NCI-H2107 (cell line): ENCODE measurements at places on chromosomes 5 and 9.

- no peak for DNase-seq
Observed at GRCh38 chr5:127299678-127300077, 9.1 kb downstream of the MEGF10 start.

GRCh38 chr9:74735761-74736160 is 152.0 kb downstream of the TRPM6 start:
- no peak for DNase-seq

DNA sequence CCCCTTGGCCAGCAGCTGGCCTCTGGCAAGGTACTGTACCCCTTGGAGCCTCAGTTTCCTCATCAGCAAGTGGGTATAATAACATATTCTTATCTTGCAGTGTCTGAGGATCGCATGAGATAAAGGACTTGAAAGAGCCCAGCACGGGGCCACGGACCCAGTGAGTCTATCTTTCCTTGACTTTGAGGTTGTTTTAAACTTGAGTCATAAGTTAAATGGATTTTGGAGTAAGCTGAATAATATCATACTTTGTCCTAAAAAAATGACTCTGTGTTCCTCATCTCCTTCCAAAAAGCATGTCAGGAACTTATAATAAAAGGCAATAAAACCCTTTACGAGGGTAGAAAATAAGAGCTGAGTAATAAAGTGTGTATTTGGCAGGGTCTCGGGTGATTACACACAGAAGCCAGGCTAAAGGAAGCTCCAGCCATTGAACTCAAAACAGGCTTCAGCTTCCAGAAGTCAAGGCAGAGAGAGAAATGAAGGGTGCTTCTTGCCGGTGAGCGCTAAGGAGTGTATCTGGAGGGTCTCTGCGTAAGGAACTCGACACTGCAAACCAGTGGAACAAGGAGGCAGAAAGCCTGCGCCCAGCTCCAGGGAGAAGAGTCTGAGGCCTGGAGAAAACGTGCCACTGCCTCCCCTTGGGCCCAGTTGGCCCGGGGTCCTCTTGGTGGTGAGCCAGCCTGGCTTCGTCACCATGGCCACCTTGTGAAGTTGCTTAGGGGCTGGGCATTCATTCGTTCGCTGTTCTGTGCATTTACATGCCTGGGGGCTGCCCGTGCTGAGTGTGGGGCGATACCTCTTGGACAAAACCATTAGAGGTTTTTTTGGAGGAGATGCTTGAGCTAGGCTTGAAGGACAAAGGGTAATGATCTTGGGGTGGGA is 72.4 kb upstream of the PHYKPL start:
- DNase-seq: no peak

- DNase-seq: no peak
Observed at GRCh38 chr9:91421971-91422757, 1.5 kb downstream of the NFIL3 start.

DNA sequence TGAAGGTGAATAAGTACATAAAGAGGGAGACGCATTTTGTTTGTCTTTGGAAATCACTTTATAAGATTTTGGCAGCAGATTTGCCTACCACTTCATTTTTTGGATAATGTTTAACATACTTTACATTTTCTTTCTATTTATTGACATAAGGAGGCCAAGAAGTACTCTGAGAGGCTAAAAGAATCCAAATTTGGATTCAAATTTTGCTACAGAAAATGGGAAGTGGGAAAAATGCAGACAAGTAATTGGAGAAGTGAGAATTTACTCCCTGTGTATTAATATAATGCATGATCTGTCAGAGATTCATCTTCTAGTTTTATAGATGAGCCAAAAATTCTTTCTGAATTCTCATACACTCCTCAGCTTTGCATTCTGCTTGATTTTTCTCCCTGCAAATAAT is 411.2 kb upstream of the CTNND2 start:
- DNase-seq: no peak

GRCh38 chr9:34956648-34957047 is 1.4 kb upstream of the PHF24 start:
- no peak for DNase-seq

GRCh38 chr5:66358741-66359140 is 214.6 kb downstream of the SREK1 start:
- DNase-seq: no peak

DNA sequence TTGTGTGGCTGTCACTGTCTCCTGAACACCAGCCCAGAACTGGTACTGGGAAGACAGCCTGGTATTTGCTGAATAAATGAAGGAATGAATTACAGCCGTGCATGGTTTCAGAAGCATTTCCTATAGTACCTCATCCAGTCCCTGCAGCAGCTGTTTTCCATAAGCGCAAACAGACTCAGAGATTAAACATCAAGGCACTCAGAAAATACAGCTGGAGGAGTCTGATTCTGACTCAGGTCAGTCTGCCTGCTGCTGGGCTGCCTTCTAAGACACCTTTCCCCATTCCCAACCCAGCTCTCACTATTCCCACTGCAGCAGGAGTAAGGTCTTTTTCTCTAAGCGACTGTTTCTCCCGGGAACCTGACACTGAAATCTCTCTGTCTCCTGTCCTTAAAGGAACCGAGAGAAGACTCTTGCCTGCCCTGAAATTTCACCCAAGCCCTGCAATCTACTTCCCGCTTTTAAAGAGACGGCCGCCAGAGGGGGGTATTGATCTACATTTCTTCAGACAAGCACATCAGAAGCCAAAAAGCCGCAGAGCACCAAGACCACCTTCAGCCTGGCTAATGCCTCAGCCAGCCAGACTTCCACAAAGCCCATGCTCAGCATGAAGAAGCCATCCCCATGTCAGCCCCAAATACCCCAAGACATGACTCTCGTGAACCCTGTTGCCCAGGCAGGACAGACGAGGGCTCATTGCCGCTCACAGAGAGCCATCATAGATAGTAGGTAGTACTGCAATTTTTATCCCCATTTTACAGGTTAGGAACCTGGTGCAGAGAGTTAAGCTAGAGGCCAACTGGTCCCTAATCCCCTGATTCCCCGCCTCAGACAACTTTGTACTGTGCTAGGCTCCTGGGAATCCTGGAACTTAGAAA is 5.4 kb upstream of the FOXI1 start:
- DNase-seq: peak; percentile 51

GRCh38 chr5:134177369-134178095 is 782 bp upstream of the SKP1 start:
- peak; percentile 33 for DNase-seq

- no peak for DNase-seq
Observed at GRCh38 chr9:14380061-14380836, 66.3 kb upstream of the NFIB start.

GRCh38 chr9:73152953-73153352 is 1.3 kb downstream of the ANXA1 start:
- DNase-seq: no peak

DNA sequence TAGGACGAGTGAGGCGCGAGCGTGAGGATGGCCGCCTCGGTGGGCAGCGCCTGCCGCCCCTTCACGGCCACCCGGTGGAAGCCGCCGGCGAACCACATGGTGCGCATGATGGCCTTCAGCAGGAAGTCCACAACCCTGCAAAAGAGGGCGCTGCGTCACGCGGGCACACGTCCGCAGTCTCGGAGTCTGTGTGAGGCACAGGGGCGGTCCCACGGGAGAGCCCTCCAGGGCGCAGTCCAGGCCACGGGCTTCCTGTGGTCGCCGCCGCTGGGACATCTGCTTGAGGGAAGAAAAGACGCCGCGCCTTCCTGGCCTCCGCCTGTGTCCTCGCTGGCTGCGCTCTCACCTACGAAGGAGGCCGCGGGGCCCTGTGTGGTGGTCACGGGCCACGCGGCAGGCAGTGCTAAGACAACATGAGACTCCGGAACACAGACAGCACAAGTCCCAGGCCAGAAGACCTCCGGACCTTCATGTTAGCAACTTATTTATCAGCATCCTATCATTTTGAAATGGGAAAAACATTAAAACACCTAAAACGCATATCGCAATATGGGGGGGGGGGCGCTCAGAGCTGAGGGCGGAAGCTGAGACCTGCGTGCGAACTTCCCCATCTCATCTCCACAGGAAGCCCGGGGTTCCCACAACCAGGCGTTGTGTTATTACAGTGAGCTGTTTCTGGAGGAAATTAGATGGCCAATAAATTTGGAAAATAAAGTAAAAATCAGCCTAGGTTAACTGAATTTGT is 28.8 kb downstream of the LPCAT1 start:
- no peak for DNase-seq

DNA sequence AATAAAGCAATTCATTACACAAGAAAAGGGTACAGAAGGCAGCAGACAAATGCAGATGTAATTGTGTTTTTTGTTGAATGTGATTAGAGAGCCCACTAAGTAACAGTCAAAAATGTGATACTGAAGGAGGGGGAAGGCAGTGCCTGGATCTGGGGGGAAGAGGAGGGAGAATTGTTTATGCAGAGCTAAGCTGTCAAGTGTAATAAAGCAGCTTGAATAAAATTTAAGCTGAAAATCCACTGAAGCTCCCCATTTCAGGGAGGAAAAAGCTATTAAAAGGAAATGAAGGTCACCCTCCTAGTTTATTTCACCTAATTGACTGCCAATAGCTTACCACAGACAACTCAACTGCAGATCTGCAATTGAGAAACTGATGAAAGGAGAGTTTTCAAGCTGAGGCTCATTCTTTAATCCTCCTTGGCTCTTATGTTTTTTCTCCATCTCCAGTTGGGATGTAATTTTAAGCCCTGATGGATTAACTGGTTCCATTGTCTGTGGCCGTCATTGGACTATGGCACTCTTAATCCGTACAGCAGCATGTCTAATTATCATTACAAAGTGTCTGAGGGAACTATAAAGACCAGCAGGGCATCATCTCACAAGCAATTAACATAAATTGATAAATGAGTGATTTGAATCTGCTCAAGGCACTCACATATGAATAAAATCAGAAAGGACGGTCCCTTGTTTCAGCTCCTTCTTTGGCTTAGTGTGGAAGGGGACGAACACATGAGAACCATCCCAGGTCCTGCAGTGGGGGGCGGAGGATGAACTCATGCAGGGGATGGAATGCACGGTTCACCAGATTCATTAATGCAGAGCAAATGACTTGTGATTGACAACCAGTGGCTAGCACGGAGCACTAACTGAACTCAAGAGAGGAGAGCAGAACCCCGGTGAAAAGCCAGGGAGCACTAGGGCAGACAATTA is 38.5 kb downstream of the TLE1 start:
- DNase-seq: no peak

GRCh38 chr9:136404801-136405136 is 4.8 kb upstream of the SNAPC4 start:
- no peak for DNase-seq

GRCh38 chr9:24189986-24190385 is 355.7 kb downstream of the IZUMO3 start:
- no peak for DNase-seq

GRCh38 chr9:6424940-6425339 is 11.9 kb downstream of the UHRF2 start:
- no peak for DNase-seq

GRCh38 chr9:134065612-134066419 is 2.0 kb downstream of the BRD3 start:
- no peak for DNase-seq

DNA sequence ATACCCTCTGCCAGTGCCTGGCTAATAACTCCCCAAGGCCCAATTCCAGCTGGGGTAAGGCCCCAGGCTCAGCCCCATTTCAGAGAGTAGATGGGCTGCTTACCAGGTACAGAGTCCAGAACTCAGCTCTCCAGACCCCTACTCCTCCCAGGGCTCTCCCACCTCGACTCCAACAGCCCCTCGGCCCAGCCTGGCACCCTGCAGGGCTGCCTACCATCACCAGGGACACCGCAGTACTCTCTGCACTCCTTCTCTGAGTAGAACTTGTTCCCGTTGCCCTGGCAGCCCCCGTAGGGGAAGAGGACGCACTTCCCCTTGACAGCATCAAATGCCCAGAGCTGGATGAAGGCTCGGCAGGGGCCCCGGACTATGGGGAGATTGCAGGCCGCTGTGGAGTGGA is 17.4 kb downstream of the AMBP start:
- no peak for DNase-seq

- DNase-seq: no peak
Observed at GRCh38 chr5:96963267-96963666, 27.4 kb downstream of the LNPEP start.

DNA sequence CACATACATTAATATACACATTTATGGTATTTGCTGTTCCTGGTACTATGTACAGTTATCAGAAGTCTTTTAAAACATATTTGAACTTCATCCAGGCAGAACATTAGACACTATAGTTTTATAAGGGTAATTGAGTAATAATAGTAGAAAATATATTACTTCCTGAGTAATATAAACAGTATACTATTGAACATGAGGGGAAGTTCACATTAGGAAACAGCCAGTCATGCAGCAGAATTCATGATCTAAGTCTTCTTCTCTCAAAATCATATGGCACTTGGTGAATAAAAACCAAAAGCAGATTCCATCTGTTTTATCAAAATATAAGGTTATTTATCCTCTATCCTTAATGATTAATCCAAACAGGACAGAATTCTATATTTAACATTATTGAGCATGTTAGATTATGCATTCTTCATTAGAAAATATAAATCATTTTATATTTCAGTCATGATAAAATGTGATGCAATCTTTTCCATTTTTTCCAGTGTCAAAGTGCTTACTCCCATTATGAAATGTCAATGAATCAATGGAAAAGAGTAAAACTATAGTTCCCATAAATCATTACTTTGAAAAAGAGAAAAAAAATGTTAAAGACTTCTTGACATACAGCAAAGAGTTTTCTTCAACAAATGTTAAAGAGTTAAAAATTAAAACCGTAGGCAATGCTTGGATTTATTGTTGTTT is 584.3 kb upstream of the TUSC1 start:
- no peak for DNase-seq

GRCh38 chr5:72561148-72561972 is 54.1 kb upstream of the ZNF366 start:
- DNase-seq: no peak

- peak; percentile 32 for DNase-seq
Observed at GRCh38 chr9:109574061-109574882, 76.2 kb upstream of the PTPN3 start.

- DNase-seq: no peak
Observed at GRCh38 chr5:80491296-80491695, 3.4 kb downstream of the FAM151B start.

DNA sequence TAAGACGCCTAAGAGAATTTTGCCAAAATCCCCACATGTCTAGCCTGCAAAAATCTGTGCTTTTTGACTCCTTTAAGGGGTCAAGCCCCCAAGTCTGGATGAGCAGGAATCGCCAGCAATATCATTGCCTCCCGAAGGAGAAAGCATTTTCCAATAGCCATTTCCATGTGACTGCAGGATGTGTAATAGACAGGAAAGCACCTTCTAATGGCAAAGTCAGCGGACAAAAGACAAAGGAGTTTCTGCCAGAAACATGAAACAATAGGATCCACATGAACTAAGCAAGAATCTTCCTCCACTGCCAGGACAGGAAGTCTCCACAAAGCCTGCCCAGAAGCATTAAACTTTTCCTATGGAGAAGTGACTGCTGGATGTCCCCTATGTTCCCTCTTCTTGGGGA is 177.1 kb upstream of the PCSK5 start:
- no peak for DNase-seq

- DNase-seq: no peak
Observed at GRCh38 chr9:122268041-122268814, 3.5 kb downstream of the MRRF start.

- DNase-seq: no peak
Observed at GRCh38 chr9:125757834-125758233, 10.7 kb downstream of the PBX3 start.

- no peak for DNase-seq
Observed at GRCh38 chr5:53426878-53427277, 53.6 kb upstream of the FST start.
